Activated CD8-positive, alpha-beta memory T cell treated with anti-CD3 and anti-CD28 coated beads for 1 hour (primary cell): ENCODE measurements at places on chromosomes 13 and 19.

GRCh38 chr19:17393914-17394313 is at the start of gene CCDC194:
Gene CCDC194 (minus strand): TSS chr19:17394196. CDS start chr19:17394158, 38 bp downstream.
- DNase-seq = no peak

DNA sequence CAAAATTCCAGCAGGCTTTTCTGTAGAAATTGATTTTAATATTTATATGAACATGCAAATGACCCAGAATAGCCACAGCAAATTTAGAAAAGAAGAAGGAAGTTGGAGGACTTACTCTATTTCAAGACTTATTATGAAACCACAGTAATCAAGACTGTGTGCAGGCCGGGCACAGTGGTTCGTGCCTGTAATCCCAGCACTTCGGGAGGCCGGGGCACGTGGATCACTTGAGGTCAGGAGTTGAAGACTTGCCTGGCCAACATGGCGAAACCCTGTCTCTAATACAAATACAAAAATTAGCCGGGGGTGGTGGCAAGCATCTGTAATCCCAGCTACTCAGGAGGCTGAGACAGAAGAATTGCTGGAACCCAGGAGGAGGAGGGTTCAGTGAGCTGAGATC is 6.0 kb upstream of the FFAR2 start:
- no peak for DNase-seq

DNA sequence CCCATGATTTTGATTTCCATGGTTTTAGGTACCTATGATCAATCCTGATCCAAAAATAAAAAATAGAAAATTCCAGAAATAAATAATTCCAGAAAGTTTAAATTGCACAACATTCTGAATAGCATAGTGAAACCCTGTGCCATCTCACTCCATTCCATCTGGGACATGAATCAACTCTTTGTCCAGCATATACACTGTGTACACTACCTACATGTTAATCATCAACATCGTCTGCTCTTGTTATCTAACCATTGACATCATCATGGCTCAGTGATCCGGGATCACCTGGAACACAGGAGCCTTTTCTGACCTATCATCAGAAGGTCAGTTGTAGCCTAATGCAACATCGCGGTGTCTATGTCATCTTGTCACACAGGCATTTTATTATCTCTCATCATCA is 75.6 kb downstream of the MYO16 start:
- no peak for DNase-seq

GRCh38 chr19:990746-991145 is 6.6 kb downstream of the WDR18 start:
- DNase-seq = no peak

- no peak for DNase-seq
These were observed 458.4 kb downstream of the KLF12 start for GRCh38 chr13:73675821-73676220.

- no peak for DNase-seq
These were observed 181.6 kb downstream of the KLF12 start for GRCh38 chr13:73952648-73953047.
